ENCODE measurements at places on chromosomes 3 and 15.
A peak's percentile ranks its signal among the peaks of the same experiment; 100 is the strongest.

DNA sequence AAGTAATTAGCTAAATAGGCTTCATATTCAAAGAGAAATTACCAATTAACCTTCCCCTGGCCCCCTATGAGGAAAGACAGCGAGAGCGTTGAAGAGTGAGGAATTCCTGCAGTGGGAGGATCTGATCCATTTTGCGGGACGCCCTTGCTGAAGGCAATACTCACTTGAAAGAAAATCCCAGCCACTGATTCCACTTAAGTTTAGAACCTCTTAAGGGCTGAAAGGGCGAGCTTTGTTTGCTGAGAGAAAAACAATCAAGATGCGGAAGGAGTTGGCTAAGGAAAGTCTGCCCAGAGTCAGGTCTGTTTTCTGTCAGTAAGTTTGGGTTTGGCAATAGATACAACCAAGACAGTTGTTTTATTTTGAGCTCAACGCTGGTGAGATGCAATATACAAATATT, 102.8 kb upstream of the GBE1 start:
- no peak for ATAC-seq

DNA sequence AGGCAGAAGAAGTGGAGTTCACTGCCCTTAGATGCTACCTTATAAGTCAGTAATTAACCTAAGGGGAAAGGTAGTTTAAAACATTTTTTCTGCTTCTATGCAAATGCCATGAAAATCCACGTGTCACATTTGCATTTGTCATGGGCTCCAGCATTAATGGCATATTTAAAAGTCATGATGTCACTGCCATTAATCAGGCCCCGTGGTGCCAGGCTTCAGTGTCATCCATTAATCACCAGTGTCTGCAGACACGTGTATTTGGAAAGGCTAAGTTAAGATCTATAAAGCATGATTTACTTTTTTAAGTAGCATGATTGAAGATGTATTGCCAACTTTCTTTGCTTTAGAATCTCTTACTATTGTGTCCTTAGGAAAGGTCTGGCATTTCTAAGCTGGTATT, 857.8 kb downstream of the TUSC7 start:
- no peak for ATAC-seq

- ATAC-seq: peak; percentile 32
These were observed 531 bp downstream of the LZTFL1 start for GRCh38 chr3:45841420-45841756.

GRCh38 chr3:170909129-170909903, 879 bp upstream of the EIF5A2 start:
- no peak for ATAC-seq
